ENCODE measurements at places on chromosomes 5 and 9.

- DNase-seq: no peak
Measured at GRCh38 chr9:14236591-14236990, 77.3 kb downstream of the NFIB start.

GRCh38 chr5:174424219-174425053, 299.9 kb upstream of the MSX2 start:
- no peak for DNase-seq

DNA sequence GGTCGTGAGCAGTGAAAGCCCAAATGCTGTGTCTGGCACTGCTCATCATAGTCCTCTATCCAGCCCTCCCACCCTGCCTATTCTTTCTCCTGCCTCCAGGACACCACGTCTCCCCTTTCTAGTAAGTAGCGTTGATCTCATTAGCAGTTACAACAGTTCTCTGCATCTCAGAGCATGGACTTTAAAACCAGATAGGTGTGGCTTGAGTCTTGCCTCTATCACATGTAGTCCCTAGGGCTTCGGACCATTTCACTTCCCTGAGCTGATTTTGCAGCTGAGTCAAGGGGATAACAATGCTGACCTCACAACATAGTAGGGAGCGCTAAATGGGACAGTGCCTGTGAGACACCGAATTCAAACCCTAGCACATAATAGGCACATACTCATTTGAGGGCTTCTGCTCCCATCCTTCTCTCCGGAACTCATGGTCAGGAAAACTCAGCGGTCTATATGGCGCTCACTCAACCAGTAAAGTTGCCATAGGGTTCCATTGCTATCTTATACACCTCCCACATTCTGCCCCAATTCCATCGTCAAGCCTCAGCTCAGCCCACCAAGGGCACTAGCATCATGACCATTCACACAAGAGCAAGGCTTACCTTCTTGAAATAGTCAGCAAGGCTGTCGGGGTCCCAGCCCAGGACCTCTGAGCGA, 515 bp downstream of the LCP2 start:
- DNase-seq: no peak

DNA sequence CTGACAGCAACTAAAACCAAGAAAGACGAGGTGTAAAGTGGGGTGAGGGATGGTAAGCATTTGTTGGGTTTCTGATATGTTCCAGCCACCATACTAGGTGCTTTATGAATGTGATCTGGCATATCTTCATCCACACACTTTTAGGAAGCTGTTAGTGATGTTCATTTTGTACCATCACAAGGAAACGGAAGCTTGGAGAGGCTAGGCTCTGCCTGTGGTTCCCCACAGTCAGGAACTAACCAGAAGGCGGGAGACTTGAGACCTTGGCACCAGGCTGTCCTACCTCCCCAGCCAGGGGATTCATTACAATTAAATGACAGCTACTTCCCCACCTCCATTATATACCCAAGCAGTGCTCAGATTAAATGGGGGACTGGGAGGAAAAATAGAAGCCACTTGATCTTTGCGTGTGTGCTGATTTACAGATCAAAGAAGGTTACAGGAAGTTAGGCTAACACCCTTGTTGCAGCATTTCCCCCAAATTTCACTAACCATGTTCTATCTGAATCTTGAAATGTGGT, 43.0 kb downstream of the SFXN1 start:
- no peak for DNase-seq

DNA sequence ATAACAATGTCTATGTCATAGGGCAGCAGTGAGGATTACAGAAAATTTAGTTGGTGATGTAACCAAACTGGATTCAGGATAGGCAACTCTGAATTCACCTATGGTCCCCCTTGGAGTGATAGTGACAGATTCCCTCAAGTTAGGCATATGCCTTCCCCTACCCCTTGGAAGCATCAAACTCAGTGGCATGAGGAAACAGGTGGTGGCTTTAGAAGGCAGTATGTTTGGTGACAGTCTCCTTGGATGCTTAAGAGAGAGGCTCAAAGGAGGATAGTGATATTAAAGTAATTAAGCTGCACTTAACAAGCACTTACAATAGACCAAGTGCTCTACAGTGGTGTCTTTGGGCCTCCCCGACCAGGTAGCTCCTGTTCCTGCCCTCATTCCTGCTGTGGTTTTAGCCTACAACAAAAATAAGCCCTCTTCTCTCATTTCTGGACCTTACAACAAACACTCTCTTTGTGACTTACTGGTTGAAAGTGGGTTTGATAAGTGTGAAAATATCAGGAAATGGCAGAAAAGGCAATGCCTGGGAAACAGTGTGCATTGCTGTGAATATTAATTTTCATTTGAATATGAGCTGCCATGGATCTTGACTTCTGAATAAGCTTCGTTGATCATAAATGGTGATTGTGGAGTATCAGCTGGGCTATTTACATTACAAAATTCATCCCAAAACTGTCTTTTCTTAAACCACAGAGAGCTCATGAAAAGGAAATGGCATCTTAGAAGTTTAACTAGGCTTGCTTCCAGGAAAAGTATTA, 29.2 kb downstream of the NR4A3 start:
- DNase-seq: no peak

GRCh38 chr5:178357121-178357521, 124.5 kb upstream of the PHYKPL start:
- DNase-seq: no peak

- DNase-seq: peak; percentile 66
Measured at GRCh38 chr9:106970219-106970975, 107.4 kb downstream of the ZNF462 start.

- DNase-seq: no peak
Measured at GRCh38 chr5:180313677-180314505, 22.0 kb upstream of the MAPK9 start.

- no peak for DNase-seq
Measured at GRCh38 chr5:78341440-78341839, 19.0 kb upstream of the SCAMP1 start.

GRCh38 chr9:16417161-16417560, 453.3 kb downstream of the BNC2 start:
- peak; percentile 74 for DNase-seq

GRCh38 chr5:158644301-158644700, 455.4 kb downstream of the EBF1 start:
- no peak for DNase-seq

DNA sequence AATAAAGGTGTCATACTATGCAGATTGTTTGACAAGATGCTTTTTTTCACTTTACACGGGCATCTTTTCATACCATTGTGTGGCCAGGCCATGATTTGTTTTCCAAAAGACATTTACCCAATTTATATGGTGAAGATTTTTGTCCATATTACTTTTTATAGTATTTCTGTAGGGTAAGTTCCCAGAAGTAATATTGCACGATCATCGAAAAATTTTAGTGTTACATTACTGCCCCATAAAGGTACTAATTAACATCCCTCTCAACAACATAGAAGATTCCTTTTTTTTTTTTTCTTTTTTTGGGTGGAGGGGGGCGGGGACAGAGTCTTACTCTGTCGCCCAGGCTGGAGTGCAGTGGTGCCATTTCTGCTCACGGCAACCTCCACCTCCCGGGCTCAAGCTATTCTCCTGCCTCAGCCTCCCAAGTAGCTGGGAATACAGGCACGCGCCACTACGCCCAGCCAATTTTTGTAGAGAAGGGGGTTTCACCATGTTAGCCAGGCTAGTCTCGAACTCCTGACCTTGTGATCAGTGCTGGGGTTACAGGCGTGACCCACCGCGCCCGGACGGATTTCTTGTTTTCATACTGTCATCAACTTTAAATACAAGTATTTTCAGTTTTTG, 1.2 kb upstream of the ROPN1L start:
- no peak for DNase-seq

- no peak for DNase-seq
Measured at GRCh38 chr9:111969622-111970021, 73.0 kb downstream of the UGCG start.

GRCh38 chr5:90113108-90113507, 296.4 kb downstream of the CETN3 start:
- DNase-seq: no peak

DNA sequence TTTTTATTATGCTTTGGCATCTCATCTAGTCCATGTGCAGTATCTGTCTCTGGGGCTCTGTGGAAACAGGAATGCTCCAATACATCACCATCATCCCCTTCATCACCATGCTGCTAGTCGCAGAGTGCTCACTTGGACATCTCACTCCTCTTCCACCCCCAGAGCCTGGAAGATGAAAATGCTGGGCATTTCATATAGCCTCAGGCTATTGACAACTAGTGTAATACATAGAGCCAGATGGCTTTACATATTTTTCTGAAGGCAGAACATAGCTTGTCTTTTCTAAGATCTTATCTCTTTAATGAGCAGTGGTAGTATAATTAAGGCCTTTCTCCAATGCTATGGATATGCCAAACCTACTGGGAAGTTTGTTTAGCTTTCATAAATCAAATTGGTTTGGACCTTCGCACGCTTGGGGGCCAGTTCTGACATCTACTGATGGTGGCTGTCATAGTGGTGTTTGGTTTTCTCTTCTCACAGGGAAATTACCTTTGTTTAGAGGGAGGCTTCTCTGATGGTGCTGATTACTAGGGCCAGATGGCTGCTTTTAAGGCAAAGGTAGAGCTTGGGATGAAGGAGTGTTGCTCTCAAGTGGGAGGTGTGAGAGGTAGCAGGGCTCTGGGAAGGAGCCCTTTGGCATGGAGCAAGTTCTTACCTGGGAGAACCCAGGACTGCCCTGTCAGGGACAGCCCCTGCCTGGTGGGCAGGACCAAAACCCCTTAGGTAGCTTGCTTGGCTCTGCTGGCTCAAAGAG, 63.1 kb upstream of the CXCL14 start:
- no peak for DNase-seq

DNA sequence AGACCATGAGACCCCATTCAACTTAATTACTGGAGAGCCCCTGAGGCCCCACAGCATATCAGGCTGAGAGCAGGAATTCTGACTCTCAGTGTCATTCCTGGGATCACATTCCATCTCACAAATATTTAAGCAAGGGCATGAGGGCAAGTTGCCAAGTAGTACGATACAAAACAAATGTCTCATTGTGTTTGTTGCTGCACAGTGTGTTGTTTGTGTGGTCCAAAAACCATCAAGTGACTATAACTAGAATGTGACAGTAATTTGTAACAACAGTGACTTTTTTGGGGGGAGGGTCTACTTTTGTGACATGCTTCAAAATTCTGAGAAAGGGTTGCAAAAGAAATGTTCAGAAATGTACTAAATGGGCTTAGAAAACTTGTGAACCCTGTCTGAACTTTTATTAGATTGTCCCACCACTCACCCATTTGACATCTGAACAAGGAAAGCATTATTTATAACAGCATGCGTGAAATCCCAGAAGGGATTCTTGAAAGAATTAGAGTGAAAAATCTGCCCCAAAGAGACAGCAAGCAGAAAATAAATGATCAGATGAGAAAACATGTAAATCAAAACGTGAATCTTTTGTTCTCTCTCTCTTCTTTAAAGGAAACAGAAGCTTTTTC, 347.0 kb downstream of the NTRK2 start:
- peak; percentile 17 for DNase-seq

DNA sequence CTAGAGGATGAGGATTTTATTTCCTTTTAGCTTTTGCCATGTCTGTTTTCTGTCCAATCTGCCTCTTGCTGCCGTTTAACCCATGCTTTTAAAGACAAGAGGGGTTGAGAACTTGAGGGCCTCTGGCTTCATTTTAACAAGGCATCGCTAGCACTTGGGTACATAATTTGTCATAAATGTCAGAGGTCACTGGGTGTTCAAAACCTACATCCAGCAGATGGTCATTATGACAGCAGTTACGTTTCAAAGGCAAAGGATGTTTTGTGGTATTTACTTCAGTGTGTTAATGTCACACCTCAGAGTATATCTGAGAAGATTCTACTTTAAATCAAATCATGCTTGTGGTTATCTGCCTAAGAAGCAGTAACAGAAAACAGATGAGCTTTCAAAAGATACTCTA, 918.3 kb downstream of the NR2F1-AS1 start:
- DNase-seq: no peak

DNA sequence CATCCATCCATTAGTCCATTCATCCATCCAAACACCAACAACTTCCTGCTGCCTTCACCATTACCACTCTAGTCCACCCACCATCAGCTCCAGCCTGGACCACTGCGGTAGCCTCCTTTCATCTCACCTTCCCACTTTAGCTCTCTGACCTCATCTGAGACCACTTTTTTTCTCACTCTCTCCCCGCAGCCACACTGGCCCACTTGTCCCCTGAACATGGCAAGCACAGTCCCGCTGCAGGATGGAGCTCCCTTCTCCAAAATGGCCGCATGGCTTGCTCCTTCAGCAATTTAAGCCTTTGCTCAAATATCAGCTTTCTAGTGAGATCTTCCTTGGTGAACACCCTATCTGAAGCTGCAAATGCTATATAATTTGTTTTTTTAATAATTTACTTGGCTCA, 11.1 kb downstream of the CSF1R start:
- DNase-seq: no peak

GRCh38 chr9:109781541-109782197, 1.7 kb downstream of the PALM2AKAP2 start:
- DNase-seq: peak; percentile 53

- DNase-seq: no peak
Measured at GRCh38 chr5:156218367-156219158, 108.4 kb upstream of the SGCD start.

- DNase-seq: no peak
Measured at GRCh38 chr5:893137-893506, 438 bp downstream of the TRIP13 start.

- peak; percentile 14 for DNase-seq
Measured at GRCh38 chr9:100346836-100347235, 5.9 kb downstream of the TEX10 start.

DNA sequence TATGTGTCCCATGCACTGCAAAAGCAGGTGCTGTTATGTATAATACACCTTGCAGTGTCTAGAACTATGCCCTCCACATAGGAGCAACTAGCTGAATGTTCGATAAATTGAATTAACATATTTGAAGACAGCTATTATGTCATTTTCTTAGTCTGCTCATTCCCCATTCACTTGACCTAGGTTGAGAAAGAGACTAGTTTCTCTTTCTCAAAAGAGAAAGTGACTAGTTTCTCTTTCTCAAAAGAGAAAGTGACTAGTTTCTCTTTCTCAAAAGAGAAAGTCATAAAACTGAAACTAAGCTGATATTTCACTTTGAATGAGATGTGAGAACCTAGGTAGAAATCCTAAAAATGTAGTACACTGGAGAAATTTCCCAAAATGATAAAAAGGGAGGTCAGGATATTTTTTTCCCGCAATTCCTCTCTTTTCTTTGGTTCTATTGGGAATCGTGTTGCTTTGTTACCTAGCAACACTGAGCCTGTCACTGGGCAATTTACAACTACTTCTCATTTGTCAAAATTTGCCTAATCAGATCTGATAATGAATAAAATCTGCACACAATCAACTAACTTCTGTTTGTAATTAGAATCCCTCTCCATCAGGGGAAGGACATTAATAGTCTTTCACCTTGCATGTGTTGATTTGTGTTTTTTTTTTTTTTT, 132.0 kb upstream of the GRIA1 start:
- no peak for DNase-seq

- DNase-seq: peak; percentile 7
Measured at GRCh38 chr9:100219347-100219746, 120.3 kb downstream of the INVS start.

DNA sequence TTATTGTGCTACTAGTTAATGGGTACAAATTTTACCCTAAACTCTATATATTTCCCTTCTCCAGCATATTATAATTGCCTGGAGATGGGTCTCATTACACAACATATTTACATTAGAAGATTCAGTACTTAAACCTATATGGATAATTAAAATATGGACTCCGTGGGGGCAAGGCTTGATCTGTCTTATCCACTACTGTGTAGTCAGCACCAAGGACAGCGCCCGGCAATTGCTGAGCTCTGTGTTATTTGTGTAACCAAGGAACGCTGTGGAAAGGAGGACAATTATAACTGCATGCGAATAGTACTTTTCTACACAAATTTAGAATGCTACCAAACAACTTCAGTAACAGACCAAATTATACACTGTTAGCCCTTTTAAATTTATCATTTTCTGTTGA, 77.7 kb downstream of the DNAH5 start:
- DNase-seq: peak; percentile 43
